MCF 10A (cell line): ENCODE measurements at places on chromosomes 11 and 22.

GRCh38 chr11:117908959-117909610, 20.1 kb downstream of the TMPRSS13 start:
- DNase-seq = no peak

DNA sequence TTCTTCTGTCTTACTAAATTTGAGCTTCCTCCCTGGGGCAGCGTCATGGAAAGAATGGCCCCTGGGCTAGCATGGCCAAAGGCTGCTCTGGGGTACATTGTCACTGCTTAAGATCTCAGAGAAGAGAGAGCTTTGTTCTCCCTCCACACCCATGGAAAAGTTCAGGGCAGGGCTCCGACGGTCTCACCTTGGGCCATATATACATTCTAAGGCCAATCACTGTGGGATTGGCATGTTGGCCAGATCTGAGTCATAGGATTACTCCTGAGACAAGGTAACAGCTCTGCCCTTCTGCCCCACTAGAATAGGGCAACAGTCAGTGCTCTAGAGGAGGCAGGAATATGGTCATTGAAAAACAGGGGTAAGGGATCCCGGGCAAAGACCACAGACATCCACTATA, 56.2 kb downstream of the BUD13 start:
- DNase-seq = no peak

DNA sequence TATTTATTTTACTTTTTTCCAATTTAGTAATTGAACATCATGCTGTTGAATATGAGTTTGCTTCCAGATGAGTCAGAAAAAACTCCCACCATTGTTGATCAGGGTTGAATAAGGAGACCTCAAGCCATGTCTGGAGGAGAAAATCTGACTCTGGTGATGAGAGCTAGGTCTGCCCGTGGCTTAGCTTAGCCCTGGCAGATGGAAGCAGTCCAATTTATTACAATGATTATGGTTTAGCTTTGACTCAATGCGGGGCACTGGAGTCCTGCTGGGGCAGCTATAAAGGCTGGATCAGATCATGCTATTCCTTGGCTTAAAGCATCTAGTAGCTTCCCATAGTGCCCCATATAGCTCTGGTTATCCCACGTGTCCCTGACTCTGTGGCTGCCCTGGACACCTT, 506.5 kb downstream of the MN1 start:
- DNase-seq = no peak

- DNase-seq = peak; percentile 16
Measured at GRCh38 chr11:110971140-110971539, 258.9 kb upstream of the ARHGAP20 start.

DNA sequence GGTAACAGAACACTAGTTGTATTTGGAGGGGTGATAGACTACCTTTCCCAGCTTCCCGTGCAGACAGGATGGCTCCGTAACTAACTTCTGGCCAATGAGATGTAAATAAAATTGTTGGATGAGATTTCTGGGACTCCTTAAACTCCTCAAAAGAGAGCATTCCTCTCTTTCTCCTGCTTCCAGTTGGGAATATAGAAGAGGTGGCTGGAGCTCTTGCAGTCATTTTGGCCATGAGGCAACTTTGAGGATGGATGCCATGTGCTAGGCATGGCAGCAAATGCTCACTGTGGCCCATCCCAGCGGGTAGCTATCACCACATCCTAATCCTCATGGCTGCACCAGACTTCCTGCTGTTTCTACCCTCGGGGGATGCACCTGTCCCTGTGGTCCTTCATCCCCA, 7.4 kb downstream of the MB start:
- no peak for DNase-seq

GRCh38 chr11:111269146-111269868, 23.8 kb downstream of the POU2AF2 start:
- no peak for DNase-seq

- no peak for DNase-seq
Measured at GRCh38 chr11:87143641-87144040, 105.9 kb downstream of the TMEM135 start.

- DNase-seq = no peak
Measured at GRCh38 chr11:109306322-109306721, 115.7 kb upstream of the C11orf87 start.

DNA sequence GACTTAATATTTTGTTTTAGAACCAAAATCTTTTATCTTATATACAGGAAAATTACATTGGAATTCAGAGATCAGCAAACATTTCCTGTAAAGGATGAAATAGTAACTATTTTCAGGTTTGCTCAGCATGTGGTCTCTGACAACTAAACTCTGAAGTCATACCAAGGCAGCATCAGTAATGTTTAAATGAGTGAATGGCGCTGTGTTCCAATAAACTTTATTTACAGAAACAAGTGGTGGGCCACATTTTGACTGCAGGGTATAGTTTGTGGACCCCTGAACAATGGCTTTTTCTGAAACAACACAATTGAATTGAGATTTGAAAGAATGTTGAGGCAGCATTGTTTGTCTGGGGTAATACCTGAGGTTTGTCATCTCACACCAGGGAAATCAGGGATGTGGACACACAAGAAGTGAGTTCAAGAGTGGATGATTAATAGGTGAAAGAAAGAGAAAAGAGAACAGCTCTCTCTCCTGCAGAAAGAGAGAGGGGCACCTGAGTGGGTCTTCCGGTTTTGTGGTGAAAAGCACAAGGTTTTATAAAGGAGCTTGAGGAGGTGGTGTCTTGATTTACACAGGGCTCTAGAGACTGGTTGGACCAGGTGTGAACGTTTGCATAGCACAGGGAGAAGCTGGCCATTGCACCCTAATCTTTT, 113.5 kb upstream of the VPREB1 start:
- no peak for DNase-seq

DNA sequence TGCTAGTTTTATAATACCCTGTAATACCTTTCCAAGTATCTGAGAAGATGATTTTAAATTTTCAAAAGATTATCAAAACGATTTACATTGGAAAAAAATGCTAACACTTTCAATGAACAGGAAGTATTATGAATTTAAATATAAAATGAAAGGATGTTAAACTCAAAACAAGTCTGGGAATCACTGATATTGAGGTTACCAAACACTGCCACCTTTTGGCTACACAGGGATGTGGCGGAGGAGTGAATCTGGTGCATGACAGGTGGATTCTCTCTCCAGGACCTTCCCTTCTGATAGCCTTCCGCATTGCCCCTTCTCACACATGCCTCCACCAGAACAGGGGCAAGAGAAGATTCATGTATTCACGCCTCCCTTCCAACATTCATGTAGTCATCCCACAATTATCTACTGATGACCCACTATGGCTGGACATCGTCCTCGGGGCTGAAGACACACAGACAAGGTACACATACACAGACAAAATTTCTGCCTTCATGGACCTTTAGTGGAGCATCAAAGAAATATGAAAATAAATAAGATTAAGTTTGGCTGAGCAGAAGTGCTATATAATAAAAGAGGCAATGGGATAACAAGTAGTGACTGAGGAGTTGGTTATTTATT, 34.7 kb downstream of the ATG16L2 start:
- peak; percentile 50 for DNase-seq

DNA sequence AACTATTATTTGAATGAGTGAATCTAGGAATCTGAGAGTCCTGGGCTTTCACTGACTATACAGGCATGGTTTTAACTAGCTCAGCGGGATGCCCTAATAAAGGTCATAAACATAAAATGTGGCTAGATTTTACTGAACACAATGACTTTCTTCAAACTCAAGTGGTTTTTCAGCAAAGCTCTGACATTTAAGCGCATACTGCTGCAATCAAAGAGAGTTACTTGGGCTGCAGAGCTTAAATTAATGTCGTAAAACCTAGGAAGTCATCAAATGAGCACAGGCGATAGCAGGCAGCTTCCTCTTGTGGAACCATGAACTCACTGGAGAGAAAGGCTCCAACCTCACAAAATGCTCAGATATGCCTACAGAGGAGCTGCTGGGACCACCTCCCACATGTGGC, 6.7 kb downstream of the CSNK2A3 start:
- DNase-seq = no peak

DNA sequence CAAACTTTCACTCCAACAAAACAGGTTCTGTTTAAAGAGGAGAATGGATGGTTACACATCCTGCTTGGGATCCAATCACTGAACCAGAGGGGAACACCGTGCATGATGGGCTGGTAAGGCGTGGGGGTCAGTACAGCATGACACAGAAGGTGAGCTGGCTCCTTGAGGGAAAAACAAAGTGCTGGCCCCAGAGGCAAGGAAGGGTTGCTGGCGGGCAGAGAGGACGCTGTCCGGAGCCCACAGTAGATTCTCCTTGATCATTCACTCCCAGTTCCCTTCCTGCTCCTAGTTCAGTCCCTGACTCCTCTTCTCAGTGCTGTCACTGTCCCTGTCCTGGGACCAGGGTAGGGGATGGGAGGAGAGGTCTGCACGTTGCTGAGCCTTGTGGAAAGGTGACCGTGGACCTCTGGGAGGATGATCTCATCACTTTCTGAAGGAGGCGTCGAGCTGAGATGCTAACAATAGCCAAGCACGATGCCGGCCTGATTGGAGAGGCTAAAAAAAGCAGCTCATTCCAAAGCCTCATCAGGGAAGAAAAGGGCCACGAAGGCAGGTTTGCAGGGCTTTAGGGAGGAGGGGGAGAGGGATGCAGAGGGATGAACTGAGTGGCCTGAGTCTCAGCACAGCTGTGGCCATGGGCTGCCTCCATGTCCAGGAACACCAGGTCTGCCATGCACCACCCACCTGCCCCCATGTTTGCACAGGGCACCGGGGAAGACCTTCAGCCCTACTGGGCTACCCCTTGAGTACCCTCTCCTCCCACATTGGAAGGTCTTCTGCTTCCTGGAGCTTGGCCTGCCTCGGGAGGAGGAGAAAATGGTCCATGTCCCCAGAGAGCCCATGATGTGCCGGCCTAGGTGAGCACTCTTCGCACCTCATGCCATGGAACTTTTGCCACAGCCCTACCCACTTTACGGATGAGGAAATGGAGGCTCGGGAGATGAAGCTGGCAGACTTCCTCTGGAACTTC, 72.7 kb upstream of the RTL6 start:
- no peak for DNase-seq

DNA sequence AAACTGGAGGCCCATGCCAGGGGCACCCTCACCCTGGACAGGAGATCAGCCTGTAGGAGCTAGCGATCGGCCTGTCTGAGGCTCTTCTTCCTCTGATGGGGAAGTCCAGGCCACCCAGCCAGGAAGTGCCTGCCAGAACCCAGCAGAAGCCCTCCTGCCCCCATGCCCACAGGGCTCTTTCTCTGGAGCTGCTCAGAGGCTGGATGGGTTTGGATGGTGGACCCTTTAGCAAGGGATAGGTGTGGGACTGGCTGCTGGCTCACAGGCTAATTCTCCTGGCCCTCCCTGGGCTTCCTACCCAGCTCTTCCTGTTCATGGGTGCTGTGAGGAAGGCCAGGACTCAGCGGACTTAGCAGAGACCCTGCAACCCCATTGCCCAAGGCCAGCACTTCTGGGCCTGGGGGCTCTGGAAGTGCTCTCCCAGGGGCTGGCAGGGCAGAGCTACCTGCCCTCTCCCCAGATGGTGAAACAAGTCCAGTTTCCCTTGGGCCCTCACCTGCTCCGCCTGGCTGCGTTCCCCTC, 7.6 kb downstream of the FXYD2 start:
- DNase-seq = no peak

GRCh38 chr11:69270941-69271340, 23.0 kb upstream of the MYEOV start:
- no peak for DNase-seq

DNA sequence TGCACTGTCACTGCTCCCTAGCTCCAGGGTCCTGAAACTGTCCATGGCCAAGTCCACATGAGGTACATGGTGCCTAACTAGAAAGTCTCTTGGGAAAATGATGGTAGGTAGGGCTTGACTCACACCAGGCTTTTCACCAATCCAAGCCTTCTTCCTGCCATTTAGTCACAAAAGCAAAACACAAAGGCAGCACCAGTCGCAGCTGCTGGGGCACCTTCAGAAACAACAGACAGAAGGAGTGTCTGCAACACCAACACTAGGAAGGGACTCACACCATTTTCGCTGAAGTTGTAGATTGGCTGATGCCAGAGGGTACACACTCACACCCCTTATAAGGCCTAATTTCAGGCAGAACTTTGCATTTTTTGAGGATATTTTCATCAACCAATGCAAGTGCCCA, 55.7 kb downstream of the SYTL2 start:
- no peak for DNase-seq

DNA sequence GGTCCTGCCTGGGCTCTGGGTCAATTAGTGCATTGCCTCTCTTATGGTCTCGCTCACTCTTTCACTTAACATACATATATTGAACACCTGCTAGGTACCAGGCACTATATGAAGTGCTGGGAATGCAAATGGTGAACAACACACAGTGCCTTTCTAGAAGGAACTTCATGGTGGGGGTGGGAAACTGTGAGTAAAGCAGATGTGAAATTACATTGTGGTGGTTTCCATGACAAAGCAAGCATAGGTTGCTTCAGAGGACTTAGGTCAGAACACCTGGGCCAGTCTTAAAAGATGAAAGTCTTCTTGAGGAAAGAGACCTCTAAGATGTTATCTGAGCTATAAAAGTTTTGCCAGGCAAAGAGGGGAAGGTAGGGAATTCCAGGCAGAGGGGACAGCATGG, 231.3 kb downstream of the BUD13 start:
- DNase-seq = no peak

DNA sequence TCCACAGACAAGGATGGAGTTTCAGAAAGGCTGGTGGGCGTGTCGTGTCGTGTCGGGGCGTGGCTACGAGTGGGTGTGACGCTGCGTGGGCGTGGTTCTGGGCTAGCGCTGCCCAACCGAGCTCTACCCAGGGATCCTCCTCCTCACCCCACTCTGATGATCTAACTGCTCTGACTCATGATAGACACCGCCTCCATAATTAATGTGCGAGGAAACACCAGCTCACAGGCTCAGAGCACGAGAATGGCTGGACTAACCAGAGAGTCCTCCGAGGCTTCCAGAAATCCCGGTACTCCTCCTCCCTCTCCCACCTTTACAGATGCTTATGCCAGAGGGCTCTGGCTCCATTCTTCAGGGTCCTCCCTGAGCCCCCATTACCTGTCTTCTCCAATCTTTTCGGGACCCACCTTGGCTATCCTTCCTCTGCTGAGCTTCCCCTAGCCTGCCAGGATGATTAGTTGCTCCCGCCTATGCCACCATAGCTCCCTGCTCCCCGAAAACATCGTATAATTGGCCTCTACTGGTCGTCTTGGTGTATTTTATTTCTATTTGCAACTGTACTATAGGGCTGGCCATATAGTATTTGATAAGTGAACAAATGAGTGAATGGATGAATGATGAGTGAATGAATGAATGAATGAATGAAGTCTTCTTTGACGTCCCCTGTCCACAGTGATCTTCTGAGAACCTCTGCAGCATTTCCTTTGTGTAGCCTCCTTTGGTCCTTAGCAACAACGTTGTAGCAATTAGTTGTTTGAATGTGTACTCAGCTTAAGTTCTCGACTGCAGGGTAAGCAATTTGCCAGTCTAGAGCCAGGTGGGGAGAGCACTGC, 21.7 kb downstream of the TMPRSS13 start:
- peak; percentile 97 for DNase-seq

DNA sequence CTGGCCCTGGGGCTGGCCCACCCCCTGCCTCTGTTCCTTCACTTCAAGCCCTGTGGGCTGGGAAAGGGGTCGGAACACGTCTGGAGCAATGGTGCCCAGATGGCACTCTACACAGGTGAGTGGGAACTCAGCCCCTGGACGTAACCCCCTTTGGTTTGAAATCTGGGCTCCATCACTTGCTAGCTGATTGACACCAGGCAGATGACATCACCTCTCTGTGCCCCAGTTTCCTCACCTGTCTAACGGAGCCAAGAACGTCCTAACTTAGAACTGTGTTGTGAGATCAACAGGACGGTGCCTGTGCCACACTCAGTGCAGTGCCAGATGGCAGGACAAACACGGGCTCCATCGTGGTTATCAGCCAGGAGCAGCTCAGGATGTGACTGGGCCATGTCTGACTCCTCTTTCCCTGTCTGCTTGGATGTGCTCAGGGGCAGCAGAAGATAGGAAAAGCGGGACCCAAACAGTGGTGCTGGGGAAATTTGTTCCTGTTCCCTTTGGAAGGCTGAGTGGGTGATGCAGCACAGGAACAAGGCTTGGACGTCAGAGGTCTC, 24.4 kb downstream of the NPTXR start:
- no peak for DNase-seq
